ENCODE measurements at places on chromosomes 4 and X.

GRCh38 chr4:124333466-124333865 is 379.1 kb downstream of the ANKRD50 start:
- DNase-seq, result no peak

- DNase-seq, result no peak
These were observed 21.4 kb downstream of the HELT start for GRCh38 chr4:185039508-185040273.

DNA sequence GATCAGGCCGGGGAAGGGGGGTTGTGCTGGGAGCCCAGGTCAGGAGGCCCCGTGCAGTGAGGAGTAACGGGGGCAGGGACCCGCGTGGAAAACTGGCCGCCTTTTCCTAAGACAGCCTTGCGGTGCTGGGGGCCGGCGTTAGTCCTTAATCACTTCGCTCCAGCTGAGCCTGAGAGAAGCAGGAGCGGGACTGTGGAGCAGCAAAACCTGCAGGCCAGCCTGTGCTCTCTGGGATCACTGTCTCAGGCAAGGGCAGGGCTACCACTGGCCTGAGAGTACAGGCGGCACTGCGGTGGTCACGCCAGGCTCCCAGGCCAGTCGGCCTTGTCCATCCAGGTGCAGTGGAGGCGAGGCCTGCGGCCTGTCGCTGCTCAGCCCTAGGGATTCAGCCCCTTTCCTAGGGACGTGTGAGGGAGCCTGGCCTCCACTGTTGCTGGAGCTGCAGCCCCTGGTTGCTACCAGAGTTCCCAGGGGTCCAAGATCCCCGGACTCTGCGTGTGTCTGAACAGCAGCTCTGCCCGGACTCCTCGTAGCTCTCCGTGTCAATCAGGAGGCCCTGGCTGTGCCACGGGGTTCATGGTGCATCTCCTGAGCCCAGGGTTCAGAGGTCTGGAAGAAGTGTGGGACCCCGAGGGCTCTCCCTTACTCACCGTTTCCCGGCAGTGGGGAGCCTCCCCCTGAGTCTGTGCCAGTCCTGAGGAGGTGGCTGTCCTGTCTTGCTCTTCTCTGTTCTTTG is 2141.7 kb upstream of the TENM3 start:
- no peak for DNase-seq

- no peak for DNase-seq
These were observed 53.2 kb downstream of the HMGB2 start for GRCh38 chr4:173280998-173281397.

DNA sequence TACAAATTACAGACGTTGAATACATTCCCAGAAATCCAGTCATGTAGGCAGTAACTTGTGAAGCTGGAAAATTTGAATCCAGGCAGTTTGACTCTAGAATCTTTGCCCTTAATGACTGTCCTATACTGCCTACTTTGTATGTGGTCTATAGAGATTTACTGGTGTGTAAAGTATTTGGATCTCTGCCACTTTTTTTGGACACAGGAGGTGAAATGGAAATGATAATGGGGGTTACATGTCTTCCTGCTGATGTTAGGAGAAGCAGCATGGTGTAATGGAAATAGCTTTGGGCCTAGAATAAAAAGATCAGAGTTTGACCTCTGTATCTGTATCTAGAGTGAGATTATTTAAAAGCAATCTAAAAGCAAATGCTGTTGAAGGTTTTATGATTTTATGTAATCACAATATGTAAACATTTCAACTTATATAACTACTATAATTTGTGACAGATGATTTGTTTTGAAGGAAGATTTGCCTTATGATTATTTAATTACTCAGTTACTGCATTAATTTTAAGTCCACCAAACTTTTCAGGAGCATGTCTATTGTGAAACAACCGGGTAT is 3.3 kb downstream of the COL4A5 start:
- no peak for DNase-seq

DNA sequence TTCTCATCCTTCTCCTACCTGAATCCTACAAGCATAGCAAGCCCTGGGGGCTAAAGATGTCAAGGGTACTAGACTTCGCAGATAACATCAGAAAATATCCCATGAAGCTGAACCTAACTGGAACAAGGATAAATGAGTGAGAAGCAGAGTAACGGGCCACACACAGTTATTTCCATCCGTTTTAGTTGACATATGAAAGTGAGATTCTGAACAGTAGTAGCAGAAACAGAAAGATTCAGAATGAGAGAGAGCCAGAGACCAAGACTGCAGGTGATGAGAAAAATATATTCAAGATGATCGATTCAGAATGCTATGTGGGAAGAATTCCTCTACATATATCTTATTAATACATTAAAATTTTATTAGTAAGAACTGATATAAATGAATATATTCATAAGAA is 165.1 kb downstream of the TSPAN5 start:
- DNase-seq, result no peak

- no peak for DNase-seq
These were observed 42.7 kb upstream of the MGST2 start for GRCh38 chr4:139622901-139623381.

DNA sequence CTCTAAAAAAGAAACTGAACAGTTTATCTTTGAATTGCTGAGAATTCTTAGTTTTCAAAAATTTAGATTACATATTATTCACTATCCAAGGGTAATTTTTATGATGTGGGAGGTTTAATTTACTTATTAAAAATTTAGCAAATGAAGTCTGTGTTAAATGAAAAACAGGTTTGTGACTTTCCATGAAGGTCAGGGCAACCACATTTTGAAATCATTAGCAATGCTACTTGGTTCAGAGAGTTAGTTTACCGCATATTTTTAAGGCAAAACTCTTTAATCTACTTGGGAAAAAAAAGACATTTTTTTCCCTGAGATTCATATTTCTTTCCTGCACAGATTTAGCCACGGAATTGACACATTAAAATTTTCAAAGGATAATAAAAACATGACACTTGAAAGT is 37.3 kb upstream of the PRSS12 start:
- no peak for DNase-seq

- no peak for DNase-seq
These were observed at the start of gene SLC16A2 for GRCh38 chrX:74421036-74421739. TSS of gene SLC16A2 (plus strand) at chrX:74421493. CDS start at chrX:74421638, 145 bp downstream.

DNA sequence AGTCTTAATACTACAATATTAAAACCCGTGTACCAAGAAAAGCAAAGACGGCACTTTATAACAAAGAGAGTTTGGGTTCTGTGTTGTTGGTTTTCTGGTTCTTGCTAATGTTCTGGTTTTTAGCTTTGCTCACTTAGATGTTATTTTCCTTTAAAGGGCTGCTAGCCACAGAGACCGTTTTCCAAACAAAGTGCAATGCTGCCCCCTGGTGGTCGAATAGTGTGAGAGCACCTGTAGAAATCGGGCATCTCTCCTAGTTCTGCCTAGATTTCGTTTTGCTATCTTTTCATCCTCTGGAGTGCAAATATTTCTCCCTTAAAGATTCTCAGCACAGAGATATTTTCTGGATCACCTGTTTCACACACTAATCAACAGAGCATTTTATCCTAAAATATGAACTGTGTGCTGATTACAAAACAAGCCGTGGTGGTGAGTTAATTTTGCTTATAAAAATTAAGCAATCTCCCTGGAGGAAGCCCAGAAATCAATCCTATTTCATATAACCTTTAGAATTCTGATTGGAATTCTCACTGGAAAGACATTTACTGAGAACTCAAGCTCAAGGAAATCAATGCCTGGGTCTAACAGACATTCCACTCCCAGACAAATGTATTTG is 334.5 kb upstream of the NOCT start:
- peak; percentile 11 for DNase-seq

GRCh38 chr4:80199947-80200346 is 2.6 kb downstream of the PRDM8 start:
- no peak for DNase-seq

DNA sequence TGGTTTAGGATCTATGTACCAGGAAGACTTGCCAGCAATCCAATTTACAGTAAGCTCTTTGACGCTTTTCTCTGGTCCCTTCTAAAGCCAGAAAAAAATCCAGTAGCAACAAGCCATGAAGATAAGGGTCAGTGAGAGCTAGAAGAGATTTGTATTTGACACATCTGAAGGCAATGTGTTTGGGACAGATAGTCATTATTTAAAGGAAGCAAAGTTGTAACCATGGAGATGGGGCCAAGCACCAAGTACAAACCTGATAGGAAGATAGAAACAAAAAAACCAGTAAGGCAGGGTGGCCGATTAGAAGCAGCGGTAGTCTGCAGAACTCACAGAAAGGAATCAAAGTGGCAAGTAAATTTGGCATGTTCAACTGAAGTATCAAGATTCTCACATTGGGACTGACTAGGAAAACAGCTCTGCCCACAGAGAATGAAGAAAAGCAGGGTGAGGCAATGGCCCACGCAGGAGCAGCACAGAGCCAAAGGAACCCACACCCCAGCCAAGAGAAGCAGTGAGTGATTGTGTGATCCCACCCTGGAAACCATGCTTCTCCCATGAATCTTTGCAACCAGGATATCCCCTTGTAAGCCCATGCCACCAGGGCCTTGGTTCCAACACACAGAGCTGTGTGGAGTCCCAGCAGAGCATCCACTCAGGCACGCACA is 12.9 kb upstream of the C4orf54 start:
- DNase-seq, result no peak

DNA sequence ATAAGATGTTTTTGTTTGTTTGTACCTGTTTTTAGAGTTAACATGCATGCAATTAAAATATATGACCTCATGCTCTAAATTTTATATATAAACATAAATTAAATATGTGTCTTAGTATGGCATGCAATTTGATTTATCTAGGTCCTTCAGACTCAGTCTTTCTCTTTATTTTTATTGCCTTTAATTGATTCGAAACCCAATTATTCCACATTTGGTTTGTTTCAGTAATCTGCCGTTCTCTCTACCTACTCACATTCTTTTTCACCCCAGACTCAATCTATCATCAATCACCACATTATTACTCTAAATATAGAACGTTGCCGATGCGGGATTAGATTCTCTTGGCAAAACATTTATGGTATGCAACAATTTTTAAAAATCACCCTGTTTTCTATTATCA is 1492.8 kb downstream of the RAPGEF2 start:
- DNase-seq, result no peak

DNA sequence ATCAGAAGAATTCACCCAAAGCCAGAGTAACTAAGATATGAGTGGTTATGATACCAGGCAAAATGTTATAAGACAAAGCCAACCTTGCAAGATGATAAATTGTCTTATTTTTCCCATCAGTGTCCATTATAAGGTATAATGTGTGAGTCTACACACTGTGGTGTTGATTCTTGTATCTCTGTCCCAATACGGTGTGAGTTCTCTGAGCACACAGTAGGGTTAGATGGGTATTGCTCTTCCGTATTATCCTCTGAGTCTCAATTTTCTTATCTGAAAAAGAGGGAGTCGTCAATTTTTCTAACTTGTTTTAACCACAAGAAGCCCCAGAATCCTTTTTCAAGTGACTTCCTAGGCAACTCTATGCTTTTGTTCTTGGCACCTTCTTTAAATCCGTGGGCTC is 69.9 kb downstream of the HMGB2 start:
- no peak for DNase-seq

DNA sequence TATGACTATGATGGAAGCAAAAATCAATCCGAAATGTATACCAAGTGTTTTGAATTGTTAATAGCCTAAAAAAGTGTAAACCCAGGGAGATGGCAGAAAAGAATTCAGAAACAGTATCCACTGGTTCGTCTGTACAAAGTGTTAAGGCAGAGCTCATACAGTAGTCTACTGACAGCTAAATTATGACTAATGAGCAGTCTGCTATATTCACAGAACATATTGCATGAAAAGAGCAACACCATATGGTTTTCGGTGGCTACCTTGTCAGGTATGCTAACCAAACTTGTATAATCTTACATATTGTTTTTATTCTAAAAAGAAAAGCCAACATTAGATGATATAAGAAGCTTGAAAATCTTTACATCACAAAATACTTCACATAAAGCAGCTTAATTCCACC is 18.5 kb downstream of the EPHA5 start:
- DNase-seq, result no peak

- DNase-seq, result no peak
These were observed 34.8 kb upstream of the USP51 start for GRCh38 chrX:55524487-55524886.

- DNase-seq, result no peak
These were observed 258.9 kb downstream of the TENM3 start for GRCh38 chr4:182502064-182502463.

DNA sequence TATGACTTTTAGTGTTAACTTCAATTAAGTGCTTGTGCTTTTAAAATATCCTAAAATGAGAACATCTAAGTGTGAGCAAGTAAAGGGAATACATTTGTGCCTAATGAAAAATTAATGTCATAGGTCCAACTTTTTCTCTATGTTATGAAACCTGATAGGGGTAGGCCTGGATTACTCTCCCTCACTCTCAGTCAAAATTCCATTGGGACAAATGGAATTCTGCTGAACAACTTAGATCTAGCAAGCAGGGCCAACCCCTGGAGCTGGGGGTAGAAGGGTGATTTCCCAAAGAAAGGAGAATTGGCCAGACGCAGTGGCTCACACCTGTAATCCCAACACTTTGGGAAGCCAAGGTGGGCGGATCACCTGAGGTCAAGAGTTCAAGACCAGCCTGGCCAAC is 67.4 kb downstream of the EDNRA start:
- no peak for DNase-seq

DNA sequence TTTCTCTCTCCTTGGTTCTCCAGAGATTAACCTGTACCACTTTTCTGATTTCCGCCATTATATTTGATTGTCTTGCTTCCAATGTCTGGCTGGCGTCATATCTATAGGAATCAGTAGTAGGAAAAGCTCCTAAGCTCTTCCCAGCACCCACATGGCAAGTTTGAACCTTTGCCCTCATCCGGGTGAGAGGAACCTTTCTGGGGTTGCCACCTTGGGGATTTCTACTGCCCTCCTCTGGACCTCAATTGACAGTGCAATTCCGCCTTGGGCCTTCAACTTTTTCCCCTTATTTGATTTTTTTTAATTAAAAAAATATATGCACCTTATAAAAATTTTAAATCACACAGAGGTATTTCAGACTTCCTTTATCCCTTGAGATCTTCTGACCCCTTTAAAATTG is 2.0 kb upstream of the CXorf66 start:
- DNase-seq, result no peak

DNA sequence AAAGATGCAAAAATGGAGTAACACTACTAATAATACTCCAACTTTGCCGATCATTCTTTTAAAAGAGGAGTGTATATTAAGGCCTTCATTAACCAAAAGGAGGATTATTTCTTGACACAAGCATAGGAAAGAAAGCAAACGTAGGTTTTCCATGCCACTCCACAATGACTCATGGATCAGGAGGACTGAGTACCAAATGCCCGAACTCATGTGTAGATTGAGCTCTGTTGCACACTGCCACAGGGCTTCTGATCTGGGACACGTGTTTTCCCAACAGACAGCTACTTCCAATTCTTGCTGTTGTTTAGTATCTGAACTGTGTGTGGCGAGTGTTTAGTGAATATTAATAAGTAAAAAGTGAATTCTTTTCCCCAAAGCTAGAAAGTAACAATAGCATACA is 131.2 kb downstream of the LDB2 start:
- DNase-seq, result no peak

DNA sequence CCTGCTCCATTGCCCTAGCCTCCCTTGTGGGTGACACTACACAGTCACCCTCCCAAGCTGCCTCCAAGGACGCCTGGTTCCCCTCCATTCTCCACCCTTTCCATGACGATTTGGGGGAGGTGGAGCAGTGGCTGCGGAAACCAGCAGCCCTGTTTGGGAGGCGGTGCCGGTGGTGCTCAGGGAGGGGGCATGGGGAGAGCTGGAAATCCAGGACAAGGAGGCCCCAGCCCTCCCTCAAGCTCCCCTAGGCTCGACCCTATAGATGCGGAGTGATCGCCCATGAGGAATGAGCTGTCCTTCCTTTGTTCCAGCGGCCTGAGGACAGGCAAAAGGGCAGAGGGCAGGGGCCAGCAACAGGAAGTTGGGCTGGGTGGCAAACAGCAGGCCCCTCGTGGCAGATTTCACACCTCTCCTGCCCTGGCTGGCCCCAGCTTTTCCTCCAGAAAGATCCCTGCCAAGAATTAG is 3.6 kb upstream of the RENBP start:
- no peak for DNase-seq

Measured in esophagus squamous epithelium (tissue), 5 donors.